ENCODE measurements at places on chromosomes 3 and 15.
A peak's percentile ranks its signal among the peaks of the same experiment; 100 is the strongest.

DNA sequence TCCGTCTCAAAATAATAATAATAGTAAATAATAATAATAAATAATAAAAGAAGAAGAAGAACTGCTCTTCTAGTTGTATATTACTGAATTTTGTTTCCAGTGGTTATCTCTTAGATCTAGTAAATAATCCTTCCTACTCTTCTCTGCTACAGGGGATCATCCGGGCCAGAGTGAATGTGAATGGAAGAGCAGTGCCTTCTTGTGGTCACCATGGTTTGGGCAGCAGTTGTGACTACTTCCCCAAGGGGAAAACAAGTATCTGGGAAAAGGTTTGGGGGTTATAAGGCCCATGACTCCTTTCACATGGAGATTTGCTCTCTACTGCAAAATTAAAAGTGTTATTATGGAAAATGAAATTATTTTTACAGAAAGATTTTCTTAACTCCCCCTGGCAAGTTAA is 5.5 kb upstream of the OR5K1 start:
- no peak for DNase-seq

DNA sequence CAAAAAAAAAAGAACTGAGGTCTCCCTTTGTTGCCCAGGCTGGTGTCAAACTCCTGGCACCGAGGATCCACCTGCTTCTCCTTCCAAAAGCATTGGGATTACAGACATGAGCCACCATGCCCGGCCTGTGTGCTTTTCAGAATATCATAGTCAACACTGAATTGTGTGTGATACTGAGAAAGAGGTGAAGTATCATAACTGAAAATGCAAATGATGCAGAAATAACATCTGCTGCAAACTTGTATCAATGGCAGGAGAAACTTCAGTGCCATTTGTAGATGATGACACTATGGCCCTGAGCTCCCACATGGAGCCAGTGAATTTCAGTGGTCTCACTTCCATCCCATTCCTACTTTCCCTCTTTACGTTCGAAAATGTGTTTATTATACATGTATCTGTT is 21.9 kb downstream of the IL12A start:
- no peak for DNase-seq

DNA sequence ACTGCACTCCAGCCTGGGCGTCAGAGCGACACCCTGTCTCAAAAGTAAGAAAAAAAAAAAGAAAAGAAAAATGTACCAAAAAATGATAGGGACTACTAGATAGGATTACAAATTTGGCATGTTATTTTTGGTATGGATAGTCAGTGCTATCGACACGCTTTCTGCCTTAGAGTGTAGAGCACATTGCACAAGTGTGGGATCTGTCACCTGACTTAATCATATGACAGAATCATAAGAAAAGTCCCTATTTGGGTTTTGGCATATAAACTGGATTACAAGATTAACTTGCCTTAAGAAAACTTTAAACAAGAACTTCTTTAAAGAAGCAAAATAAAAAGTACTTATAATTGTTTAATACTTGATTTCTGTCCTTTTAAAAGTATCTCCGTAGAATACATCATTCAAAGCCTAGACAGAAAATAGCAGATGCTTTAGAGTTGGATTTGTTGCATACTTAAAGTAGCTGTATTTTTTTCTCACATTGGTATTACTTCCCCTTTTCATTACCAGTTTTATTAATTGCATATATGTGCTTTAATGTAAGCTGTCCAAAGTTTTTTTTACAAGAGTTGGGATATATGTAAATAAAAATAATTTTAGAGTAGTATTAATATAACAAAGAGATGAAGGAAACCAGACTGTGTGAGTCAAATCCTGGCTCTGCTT is 7.8 kb downstream of the ATP6V1A start:
- no peak for DNase-seq

GRCh38 chr3:46874430-46874829 is 3.1 kb upstream of the PTH1R start:
- DNase-seq, result peak; percentile 55

DNA sequence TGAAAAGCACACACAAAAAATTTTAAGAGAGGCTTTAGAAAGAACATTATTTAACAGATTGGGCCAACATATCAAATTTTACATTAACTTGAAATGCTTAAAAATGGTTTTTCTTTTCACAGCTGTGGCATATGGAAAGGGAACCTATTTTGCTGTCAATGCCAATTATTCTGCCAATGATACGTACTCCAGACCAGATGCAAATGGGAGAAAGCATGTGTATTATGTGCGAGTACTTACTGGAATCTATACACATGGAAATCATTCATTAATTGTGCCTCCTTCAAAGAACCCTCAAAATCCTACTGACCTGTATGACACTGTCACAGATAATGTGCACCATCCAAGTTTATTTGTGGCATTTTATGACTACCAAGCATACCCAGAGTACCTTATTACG is 47.5 kb downstream of the PARP14 start:
- no peak for DNase-seq

GRCh38 chr3:187445356-187445755 is 77.2 kb downstream of the RTP4 start:
- no peak for DNase-seq

Measured in hepatocyte (in vitro differentiated cells).